Skeletal muscle cell (primary cell): ENCODE measurements at places on chromosomes 4 and X.

DNA sequence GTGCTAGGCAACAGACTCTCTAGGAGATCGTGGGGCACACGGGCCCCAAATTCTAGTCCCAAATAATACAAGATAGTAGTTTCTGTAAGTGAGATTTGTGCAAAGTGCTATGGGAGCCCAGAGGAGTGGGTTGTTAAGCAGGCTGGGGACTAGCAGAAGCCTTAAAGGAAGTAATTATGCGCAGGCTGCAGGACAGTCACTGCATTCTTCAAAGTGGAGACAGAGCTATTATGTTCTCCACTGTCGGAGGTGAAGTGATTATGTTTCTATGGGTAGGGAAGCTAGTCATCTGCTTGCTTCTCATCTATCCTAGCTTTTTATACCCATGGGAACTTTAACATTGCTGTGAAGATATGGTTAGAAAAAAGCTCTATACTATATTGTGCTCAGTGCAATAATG lies 154.2 kb downstream of the CPE start:
- no peak for DNase-seq

DNA sequence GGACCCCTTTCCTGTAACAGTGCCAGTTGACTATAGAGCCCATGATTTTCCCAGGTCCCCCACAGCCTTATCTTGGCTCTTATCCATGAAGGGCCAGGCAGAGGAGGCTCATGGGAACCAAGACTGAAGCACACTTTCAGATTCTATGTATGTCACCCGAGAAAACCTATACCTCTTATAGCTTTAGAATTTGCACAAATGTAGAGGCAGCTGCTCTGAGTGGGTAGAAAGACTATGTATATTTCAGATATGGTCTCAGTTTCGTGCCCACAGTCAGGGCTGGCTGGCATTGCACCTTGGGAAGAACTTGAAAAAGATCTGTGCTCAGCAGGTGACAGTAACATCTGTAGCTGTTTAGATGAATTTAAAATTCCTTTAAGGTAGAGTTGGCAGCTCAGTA lies 8.3 kb upstream of the LNX1 start:
- DNase-seq, result no peak

- DNase-seq, result no peak
Measured at GRCh38 chr4:160299608-160300007, 1196.7 kb downstream of the RAPGEF2 start.

DNA sequence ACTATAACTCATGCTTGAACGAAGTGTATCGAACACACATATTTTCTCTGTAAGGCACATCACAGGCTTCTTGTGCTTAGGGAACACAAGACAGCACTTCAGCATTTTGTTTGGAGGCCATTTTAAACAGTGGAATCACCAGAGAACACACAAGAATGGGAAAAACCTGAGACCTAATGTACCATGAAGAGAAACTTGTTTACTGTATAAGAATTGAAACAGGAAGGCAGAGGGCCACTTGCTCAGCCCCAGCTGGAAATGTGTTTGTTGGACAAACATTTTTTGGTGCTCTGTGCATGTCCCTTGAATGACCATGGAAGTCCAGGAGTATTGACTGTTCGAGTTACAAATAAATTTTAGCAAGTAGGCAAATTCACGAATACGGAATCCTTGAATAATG lies 47.5 kb downstream of the RAPGEF2 start:
- no peak for DNase-seq

- peak; percentile 53 for DNase-seq
Measured at GRCh38 chr4:174423257-174423944, 98.9 kb downstream of the HPGD start.

- no peak for DNase-seq
Measured at GRCh38 chr4:102736636-102737549, 23.9 kb downstream of the MANBA start.

DNA sequence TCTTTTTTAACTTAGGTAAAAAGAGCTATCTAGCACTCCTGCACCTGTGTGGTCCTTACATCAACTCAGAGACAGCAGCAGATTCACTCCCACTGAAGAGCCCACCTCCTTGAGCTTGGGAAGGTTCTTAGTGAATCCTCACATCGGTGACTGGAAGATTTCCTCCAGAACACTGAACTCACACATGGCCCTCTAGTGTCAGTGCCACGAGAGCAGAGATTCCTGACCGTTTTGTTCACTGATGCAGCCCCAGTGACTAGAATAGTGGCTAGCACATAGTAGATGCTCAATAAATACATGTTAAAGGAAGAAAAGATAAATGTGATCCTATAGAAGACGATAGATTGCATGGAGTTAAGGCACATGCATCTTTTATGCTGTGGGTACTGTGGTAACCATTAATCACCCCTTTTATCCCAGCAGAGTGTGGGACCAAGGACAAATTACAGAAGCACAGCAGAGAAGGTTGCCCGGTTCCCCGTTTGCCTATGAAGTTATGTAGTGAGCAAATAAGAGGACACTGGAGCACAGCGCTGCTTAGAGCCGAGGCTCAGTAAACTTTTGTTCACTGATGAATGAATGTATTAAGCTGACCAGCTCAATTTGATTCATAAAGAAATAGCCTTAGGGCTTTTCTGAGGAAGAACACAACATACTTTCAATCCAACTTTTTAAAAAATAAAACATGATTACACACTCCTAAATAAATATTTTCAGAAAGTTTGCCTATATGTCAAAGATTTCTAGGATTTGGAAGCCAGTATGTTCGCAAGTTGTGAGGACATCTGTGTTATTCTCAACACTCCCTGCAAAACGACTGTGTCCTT lies 8.7 kb downstream of the GASK1B start:
- DNase-seq, result no peak

DNA sequence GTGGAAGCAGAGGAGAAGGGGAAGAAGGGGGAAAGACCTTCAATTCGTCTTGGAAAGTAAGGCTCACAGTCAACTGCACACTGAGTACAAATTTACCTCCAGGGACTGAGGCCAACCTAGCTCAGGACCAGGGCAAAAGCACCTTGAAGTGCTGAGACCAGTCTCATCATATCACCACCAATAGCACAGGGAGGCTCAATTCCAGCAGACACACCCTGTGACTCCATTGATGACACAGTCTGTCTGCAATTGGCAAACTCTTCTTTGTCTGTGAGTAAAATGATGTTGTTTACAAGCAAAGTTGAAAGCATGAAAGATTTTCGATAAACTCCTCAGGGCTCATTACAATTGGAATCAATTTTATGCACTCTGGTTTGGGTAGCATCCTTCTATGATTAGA lies 32.3 kb downstream of the TRIML1 start:
- no peak for DNase-seq

DNA sequence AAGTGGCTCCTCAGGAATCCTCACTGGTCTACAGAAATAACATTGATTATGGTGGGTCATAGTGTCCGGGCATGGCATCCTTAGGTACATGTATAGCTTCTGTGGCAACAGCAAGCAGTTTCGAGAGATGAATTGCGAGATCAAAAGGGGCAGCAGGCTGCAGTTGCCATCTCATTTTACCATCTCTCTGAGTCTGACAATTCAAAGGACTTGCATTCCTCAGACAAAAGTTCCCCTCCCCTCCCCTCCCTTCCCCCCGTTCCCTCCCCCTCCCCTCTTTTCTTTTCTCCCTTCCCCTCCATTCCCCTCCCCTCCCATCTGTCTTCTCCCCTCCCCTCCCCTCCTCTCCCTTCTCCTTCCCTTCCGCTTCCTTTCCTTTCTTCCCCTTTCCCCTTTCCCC lies 70.2 kb downstream of the MTNR1A start:
- no peak for DNase-seq

- no peak for DNase-seq
Measured at GRCh38 chrX:31661280-31661810, 589.5 kb upstream of the FTHL17 start.

DNA sequence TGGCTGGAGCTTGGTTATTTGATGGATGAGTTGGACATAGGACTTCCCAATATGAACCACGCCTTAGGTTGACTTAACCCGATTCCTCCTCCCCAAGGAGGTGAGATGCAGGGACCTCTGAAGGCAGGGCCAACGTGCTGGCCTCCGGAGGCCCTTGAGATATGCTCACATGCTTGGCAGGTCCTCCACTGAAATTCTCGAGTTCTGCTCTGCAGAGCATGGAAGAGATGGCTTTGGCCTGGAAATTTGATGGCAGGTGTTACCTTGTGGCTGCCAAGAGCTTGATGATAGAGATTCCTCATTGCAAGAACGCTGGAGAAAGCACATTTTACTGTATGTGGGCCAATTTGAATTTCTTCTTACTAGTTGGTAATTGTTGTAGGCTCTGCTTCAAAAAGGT lies 117.4 kb upstream of the LIMCH1 start:
- DNase-seq, result no peak

GRCh38 chrX:109270580-109271484 lies 211.1 kb downstream of the GUCY2F start:
- no peak for DNase-seq

GRCh38 chr4:126238013-126238412 lies 923.3 kb downstream of the FAT4 start:
- DNase-seq, result no peak

- DNase-seq, result no peak
Measured at GRCh38 chr4:169799260-169799659, 41.5 kb upstream of the HPF1 start.

- no peak for DNase-seq
Measured at GRCh38 chr4:37732526-37733186, 46.5 kb upstream of the RELL1 start.

- no peak for DNase-seq
Measured at GRCh38 chr4:38860788-38861424, 4.3 kb upstream of the TLR6 start.

GRCh38 chrX:580030-580429 lies 50.6 kb upstream of the SHOX start:
- no peak for DNase-seq

GRCh38 chrX:65528705-65529340 lies 5.8 kb downstream of the LAS1L start:
- no peak for DNase-seq

DNA sequence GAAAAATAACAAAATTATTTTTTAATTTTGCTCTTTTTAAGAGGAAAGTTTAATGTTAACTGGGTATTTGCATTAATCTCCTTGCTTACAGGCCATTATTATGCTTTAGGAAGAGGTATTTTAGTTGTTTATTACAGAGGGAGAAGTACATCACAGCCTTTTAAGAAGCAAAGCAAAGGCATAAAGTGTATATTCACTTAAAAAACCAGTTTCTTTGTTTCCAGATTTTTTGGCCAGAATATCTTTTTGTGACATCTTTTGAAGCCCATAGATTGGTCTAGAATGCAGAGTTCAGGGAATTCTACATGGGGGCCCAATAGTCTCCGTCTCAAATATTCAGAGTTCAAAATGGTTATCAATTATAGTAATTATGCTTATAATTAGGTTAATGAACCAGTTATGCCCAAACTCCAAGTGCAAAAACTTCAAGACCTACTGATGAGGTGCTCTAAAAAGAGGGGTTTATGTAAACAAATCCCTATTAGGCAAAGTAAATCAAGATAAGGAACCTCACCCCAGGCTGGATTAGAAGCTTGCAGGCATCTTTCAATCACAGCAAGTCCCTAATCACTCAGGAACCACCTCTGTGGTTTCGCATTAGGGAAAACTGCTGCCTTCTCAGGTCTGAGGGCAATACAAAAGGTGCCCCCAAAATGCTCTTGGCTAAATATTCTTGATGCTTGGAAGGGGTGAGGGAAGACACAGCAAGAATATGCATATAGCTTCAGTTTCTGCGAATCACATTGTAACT lies 1.4 kb downstream of the CXXC4 start:
- no peak for DNase-seq

GRCh38 chr4:93199492-93199891 lies 629.1 kb upstream of the ATOH1 start:
- peak; percentile 5 for DNase-seq

GRCh38 chr4:10715696-10716095 lies 31.1 kb upstream of the CLNK start:
- no peak for DNase-seq

- no peak for DNase-seq
Measured at GRCh38 chr4:55068522-55068921, 56.9 kb downstream of the KDR start.

GRCh38 chr4:7932287-7932686 lies 7.4 kb downstream of the AFAP1 start:
- no peak for DNase-seq

GRCh38 chrX:274904-275475 lies 6.2 kb upstream of the PLCXD1 start:
- DNase-seq, result no peak

- no peak for DNase-seq
Measured at GRCh38 chr4:188432328-188432727, 293.1 kb downstream of the TRIML1 start.

GRCh38 chr4:138835832-138836533 lies 179.6 kb upstream of the NOCT start:
- peak; percentile 8 for DNase-seq

DNA sequence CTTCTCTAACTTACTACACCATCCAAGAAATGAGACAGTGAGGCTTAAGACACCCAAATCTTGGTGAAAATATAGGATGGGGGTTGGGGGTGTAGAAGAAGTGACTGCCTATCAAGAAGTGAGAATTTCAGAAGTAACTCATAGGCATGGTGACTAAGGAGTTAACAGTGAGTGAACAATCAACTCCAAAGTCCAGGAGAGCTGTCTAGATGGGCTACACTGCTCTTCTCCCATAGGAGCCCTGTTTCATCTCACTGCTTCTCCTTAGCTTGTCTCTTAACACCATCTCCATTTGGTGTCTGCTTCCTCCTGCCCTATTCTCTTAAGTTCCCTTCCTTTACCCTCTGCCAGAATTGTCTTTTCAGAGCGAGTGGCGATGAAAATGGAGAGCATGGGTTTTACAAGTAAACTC lies 22.7 kb downstream of the FABP2 start:
- no peak for DNase-seq

DNA sequence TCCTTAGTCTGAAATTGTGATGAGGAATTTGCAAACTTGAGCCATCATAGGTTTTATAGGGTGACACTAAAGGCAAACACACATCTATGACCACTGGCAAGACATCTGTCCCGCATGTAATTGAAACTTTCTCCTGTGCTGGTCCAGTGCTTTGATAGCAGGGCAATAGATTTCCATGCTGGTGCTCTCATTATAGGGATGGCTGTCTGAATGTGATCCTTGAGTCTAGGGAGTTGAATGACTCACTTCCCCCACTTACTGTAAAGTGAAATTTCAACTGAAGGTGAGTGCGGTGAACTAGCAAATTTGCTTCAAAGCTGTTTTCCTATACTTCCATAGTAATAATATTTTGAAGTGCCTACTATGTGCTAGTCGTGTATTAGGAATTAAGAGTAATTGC lies 1630.0 kb downstream of the STIM2 start:
- peak; percentile 14 for DNase-seq

DNA sequence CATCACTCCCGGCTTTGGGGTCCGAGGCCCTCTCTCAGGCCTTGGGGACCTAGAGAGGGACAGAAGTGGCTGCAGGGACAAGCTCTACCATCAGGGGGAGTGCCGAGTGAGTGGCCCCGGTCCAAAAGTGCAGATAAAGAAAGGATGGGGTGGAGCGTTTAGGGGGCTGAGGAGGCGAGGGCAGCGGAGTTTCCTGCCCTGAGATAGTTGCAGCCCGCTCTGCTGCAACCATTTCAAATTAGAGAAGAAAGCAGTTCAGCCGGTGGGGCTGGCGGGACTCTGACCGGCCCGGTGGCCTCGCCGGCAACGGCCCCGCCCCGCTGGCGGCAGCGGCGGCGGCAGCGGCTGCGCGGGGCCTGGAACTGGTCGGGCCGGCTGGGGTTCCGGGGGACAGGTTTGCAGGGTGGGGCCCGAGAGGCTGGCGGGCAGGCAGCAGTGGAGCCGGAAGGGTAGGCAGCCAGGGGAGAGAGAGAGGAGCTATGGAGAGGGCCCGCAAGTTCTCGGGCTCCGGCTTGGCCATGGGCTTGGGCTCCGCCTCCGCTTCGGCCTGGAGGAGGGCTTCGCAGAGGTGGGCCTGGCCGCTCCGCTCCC lies 7.6 kb downstream of the DLG3 start:
- DNase-seq, result no peak
